Smooth muscle cell of the coronary artery (primary cell): ENCODE measurements at places on chromosomes 7 and 10. TPM values are rescaled to one million over a fixed set of nuclear protein-coding genes. Genes with fewer than 3 reads are reported as not detected.

Gene PHKG1
- 0.98 and 7.5 TPM in 2 replicates for total RNA-seq

Gene CLRN3
- total RNA-seq: not detected in 2 replicates

Gene SVOPL
- total RNA-seq: not detected in 2 replicates

Gene VAX1
- total RNA-seq: not detected in 2 replicates

Gene ECHDC3
- total RNA-seq: 4.5 and 5.1 TPM in 2 replicates

Gene PRRT4
- total RNA-seq: not detected in 2 replicates

Gene PPP1R3A
- not detected in 2 replicates for total RNA-seq

Gene CYP3A4
- not detected in 2 replicates for total RNA-seq

Gene CPN1
- not detected in 2 replicates for total RNA-seq

Gene PTPN20
- total RNA-seq: 0.47 and 2.8 TPM in 2 replicates

Gene FAM221A
- 0.30 and 3.0 TPM in 2 replicates for total RNA-seq

Gene ZNF107
- total RNA-seq: 0.70 and 1.2 TPM in 2 replicates

Gene UBTD1
- 16.3 and 30.3 TPM in 2 replicates for total RNA-seq

Gene DGKB
- total RNA-seq: 0.59 TPM in 1 of 2 replicates, not detected in the other

Gene ZNF786
- 3.6 and 5.0 TPM in 2 replicates for total RNA-seq

Gene CNNM2
- 14.6 and 15.3 TPM in 2 replicates for total RNA-seq

Gene SLC18A3
- total RNA-seq: under 0.01 TPM in 1 of 2 replicates, not detected in the other

Gene CHRM2
- total RNA-seq: not detected in 2 replicates

Gene VWA2
- total RNA-seq: 0.08 and 0.23 TPM in 2 replicates

Gene FKBP6
- 0.12 TPM in 1 of 2 replicates, not detected in the other for total RNA-seq

Gene ANKRD22
- not detected in 2 replicates for total RNA-seq

Gene RGR
- total RNA-seq: not detected in 2 replicates

Gene CCDC146
- total RNA-seq: 0.75 and 3.0 TPM in 2 replicates

Gene SPAG6
- total RNA-seq: not detected in 2 replicates

Gene PITX3
- total RNA-seq: 0.38 TPM in 1 of 2 replicates, not detected in the other

Gene LRWD1
- total RNA-seq: 15.2 and 25.8 TPM in 2 replicates

Gene FOXI2
- not detected in 2 replicates for total RNA-seq

Gene NEUROD6
- not detected in 2 replicates for total RNA-seq

Gene CUL2
- total RNA-seq: 16.5 and 19.5 TPM in 2 replicates

Gene DIP2C
- 9.5 and 24.9 TPM in 2 replicates for total RNA-seq

Gene MACROH2A2
- 4.2 and 11.3 TPM in 2 replicates for total RNA-seq

Gene PLA2G12B
- total RNA-seq: not detected in 2 replicates

Gene TMEM140
- 3.4 and 11.5 TPM in 2 replicates for total RNA-seq

Gene NXPH1
- not detected in 2 replicates for total RNA-seq

Gene DRGX
- total RNA-seq: not detected in 2 replicates

Gene TECPR1
- total RNA-seq: 11.9 and 21.8 TPM in 2 replicates

Gene GJD4
- not detected in 2 replicates for total RNA-seq

Gene NACAD
- total RNA-seq: 0.47 and 1.3 TPM in 2 replicates
